ENCODE measurements at places on chromosomes 12 and 14.

GRCh38 chr12:87382959-87383566, 646.1 kb downstream of the C12orf50 start:
- DNase-seq = no peak

- no peak for DNase-seq
Observed at GRCh38 chr12:54004063-54004840, 4.3 kb downstream of the HOXC9 start.

DNA sequence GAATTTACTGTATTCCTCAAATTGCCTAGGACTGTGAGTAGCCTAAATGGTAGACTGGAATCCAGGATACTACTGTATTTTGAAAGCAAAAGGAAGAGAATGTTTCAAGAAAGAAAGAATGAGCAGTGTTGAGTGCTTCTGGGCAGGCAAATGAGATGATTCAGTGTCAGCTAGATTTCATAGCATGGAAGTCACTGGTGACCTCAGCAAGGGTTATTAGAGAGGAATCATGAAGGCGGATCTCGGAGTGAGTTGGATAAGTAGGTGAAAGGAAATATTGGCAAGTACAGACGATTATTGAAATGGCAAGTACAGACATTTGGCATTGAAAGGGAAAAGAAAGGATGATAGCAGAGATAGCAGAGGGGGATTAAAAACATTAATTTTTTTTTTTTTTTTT, 27.1 kb downstream of the VRK1 start:
- no peak for DNase-seq

GRCh38 chr12:57416039-57416996, 14.5 kb downstream of the R3HDM2 start:
- no peak for DNase-seq

GRCh38 chr12:127101076-127101475, 1165.9 kb upstream of the TMEM132C start:
- DNase-seq = no peak

GRCh38 chr14:106633721-106634120, 1107.3 kb downstream of the TMEM121 start:
- DNase-seq = no peak

All from common myeloid progenitor, CD34-positive (primary cell).